Cortex of kidney (tissue), 1 donor: ENCODE measurements at places on chromosomes 16 and 17.

DNA sequence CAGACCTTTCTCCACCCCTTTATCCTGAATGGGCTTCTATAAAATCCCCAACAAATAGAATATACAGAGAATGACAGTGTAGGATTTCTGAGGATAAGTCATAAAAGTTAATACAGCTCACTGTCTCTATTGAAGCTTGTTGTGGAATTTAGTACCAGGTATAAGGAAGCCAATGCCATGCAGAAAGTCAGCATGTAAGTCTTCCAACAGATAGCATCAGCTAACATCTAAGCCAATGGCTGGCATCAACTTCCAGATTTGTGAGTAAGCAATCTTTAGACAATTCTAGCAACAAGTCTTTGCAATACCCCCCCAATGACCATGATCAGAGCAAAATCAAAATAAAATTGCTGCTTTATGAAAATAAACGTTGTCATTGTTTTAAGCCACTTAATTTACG, 22.5 kb upstream of the LRRC37A3 start:
- DNase-seq, result no peak

GRCh38 chr16:4683255-4684057, 9.9 kb upstream of the NUDT16L1 start:
- no peak for DNase-seq

DNA sequence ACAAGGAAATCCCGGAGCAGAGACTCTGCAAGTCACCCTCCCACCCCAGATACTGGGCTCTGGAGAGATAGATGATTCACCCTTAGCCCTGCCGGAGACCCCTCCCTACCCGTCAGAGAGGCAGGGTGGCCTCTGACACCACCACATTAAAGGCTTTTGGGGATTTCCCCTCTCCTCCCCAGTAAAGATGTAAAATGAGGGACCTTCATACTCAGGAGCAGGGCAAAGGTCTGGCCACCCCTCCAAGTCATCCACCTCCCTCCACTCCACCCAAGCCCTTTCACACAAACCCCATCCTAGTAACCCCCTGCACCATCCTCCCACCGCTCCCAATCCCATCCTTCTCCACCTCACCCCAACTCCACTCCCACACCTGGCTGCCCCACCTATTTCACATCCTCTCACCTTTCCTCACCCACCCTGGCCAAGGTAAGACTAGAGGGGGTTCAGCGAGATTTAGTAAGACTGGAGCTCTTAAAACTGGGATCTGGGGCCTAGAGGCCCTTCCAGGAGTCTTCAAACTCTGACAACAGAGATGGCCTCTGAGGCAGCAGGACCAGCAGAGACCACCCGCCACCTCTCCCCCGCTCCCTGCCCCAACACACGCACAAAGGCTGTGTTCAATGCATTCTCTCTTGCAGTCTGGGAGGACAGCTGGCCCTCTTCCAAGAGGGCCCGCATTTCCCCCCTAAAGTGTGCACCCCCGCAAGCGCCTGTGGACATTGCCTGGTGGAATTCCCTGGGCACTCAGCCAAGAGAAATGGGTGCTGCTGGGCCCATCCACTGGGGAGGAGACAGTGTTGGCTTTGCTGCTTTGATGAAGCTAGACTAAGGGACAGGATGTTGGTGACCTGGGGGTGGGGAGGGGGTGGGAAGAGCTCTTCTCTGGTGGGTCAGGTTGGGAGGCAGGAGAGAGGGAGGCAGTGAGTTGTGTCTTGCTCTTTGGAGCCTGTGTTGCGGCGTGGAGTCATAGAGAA, 1.1 kb downstream of the ABAT start:
- no peak for DNase-seq

- DNase-seq, result no peak
Measured at GRCh38 chr16:67647111-67647651, 2.2 kb downstream of the CARMIL2 start.

- DNase-seq, result no peak
Measured at GRCh38 chr17:42873315-42873714, 22.3 kb downstream of the AOC3 start.

DNA sequence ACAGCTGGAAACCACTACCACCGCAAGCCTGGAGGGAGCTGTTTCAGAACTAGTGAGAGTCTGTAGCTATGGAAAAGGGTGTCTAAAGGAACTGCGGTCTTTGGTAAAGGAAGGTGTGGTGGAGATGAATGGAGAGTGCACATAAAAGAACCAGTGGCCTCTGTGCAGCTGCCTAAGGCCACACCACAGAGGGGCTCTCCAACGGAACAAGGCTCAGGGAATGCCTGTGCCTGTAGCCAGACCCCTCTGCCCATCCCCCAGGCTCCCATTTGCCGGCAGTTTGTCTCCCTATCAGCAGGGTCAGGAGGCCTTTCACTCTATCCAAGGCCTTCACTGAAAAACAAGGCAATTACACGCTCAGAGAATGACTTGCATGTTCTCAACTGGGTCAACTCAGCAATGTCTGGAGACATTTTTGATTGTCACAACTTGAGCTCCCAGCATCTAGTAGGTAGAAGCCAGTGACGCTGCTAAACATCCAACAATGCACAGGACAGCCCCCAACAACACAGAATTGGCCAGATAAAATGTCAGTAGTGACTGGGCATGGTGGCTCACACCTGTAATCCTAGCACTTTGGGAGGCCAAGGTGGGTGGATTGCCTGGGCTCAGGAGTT, 3.3 kb upstream of the FDXR start:
- no peak for DNase-seq

- no peak for DNase-seq
Measured at GRCh38 chr16:80580109-80580832, 39.5 kb downstream of the DYNLRB2 start.

GRCh38 chr16:68263559-68264127, 683 bp upstream of the SLC7A6 start:
- no peak for DNase-seq

- no peak for DNase-seq
Measured at GRCh38 chr16:48300391-48300856, 53.1 kb upstream of the ABCC11 start.
